Spleen (tissue), 13 donors: ENCODE measurements at places on chromosomes 6 and 20. TPM values are rescaled to one million over a fixed set of nuclear protein-coding genes. Genes with fewer than 3 reads are reported as not detected.

GRCh38 chr6:25956226-25956625 is 6.4 kb upstream of the TRIM38 start:
- no peak for DNase-seq

PAX1 gene
- total RNA-seq, result not detected

DNA sequence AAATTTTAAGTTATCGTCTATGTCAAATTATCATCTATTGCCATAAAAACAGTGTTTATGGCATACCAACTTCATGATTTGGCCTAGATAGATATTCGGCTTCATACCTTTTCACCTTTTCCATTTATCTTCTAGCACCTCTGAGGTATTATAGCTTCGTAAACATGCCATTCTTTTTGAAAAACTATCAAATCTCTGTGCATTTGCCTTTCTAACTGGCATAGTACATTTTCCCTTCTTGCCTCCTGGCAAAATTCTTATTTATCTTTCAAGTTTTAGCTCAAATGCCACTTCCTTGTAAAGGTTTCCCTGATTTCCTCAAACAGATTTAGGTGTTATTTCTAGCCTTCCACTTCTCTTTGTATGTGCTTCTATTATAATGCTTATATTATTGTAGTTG is 7.0 kb upstream of the REV3L start:
- DNase-seq, result no peak

OARD1 gene
- total RNA-seq, result 20.7 TPM

GRCh38 chr6:146183831-146184230 is 155.0 kb downstream of the GRM1 start:
- DNase-seq, result no peak

GRCh38 chr6:3455569-3456394 is 1.1 kb downstream of the SLC22A23 start:
- DNase-seq, result no peak

DNA sequence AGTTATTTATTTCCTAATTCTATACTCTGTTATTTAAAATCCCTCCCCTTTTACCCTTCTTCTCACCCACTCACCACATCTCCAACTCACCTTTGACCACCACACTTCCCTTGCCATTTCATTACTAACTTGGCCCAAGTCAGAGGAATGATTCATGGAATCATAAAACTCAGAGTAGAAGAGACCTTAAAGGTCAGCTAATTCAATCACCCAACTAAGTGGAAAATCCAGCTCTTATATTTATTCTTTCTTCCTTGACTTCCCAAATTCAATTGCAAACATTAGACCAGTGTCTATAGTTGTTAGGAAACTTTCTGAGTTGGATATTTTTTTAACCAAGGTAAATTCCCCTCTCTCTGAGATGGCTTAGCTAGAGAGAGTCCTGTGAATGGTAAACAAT is 26.5 kb upstream of the HEY2 start:
- DNase-seq, result no peak

DNA sequence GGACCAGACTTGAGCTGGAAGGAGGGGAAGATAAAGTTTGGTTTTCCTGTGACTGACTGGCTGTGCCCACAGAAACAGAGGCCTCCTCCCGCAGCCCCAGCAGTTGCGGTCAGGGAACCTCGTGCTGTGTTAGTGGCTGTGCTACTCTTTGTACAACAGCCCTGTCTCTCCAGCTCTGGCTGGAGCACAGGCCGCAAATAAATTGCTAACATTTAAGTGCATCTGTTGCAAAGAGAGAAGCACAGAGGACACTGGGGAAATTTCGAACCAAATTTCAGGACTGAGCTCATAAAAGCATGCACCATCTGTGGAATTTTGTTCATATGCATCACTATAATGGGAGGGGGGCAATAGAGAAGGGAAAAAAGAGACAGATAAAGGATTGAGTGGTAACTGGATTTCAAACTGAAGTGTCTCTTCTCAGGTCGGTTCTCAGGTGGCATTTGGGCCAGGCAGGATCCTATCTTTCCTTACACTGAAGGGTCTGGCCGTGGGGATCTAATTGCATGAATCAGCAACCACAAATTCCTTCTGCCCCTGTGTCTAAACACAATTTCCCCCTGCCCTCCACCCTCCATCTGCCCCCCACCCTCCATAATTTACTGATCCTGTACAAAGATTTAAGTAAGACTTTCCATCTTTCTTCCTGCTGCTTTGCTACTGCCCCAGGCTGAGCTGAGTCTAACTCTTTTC is 88.9 kb upstream of the ATXN1 start:
- DNase-seq, result no peak

DNA sequence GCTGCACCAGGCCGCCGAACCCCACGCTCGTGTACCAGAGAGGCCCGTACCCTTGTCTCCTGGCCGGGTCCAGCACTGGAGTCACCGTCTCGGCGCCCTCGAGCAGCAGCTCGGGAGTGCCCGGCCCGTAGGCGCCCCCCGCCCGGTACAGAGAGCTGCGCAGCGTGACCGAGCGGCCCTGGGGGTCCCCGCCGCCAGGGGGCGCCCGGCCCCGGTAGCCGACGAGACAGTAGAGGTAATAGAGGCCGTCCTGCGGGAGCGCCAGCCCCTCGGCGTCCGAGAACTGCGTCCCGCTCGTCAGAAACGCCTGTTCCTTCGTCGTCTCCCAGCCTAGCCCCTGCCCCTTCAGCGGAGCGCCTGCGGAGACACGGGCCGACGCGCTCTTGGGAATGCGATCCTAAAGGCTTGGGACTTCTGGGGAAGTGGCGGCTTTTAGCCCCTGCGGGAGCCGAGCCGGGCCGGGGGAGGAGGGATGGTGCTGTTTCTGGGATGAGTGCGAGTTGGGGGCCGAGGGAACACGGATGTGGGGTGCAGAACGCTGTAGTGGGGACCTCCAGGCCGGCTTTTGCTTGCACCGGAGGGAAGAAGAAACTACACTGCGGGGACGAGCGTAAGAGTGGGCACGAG is 1.3 kb downstream of the LTB start:
- peak; percentile 99 for DNase-seq

BNIP5 gene
- total RNA-seq, result not detected

GRCh38 chr6:145816392-145816791 is 1.8 kb upstream of the FBXO30 start:
- no peak for DNase-seq

SCGN gene
- not detected for total RNA-seq
